ENCODE measurements at places on chromosomes 1 and 21.

DNA sequence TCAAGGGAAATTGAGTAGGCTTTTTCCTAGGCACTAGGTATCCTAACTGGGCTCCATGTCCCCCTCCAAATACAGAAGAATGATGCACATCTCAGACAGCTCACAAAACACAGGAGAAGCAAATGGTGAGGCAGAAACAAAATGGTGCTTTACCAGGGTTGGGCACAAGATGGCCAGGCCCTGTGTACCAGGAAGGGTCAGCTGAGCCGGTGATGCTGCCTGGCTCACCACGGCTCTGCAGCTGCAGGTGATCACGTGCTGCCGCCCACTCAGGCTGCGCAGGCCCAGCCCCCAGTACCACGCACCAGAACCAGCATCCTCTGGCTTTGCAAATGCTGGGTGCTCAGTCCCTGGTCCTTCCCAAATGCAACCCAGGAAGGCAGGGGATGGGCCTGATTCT, 993 bp upstream of the DSCAM start:
- no peak for DNase-seq

- DNase-seq = no peak
Measured at GRCh38 chr21:26153758-26154157, 16.8 kb downstream of the APP start.

DNA sequence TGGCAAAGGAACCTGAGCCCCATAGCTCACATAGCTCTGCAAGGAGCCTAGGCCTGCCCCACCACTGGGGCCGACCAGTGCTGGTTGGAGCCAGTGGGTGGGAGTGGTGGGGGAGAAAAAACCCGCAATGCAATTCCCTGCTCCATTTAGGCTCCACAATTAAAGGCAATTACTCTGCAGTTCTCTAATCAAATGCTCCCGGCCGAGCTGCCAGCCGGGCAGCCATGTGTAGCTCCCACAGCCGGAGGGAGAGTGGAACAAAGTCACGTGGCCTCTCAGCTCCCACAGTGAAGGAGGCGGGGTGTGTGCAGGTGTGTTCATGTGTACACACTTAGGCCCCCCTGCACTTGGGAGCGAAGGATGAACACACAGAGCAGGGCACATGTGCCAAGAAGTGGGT, 81.6 kb downstream of the KIRREL1 start:
- no peak for DNase-seq

- DNase-seq = no peak
Measured at GRCh38 chr1:178266619-178267066, 172.7 kb downstream of the RASAL2 start.

GRCh38 chr21:33836408-33836807, 79.2 kb downstream of the ATP5PO start:
- no peak for DNase-seq

DNA sequence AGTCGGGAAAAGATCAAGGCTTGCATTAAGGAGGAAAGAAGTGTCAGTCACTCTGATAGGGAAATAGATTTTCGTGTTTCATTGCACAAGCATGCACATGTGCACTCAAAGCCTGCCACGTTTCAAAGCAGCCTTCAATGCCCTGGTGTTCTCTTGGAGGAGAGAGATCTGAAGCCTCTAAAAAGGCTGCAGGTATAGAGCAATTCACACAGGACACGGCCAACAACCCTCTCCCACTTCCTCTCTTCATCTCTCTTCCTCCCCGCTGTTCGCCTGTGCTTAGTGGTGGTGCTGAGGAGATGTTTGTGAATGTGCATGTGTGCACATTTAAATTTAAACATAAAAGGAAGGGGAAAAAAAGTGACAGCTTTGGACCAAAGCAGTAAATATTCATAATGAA, 117.7 kb downstream of the NUF2 start:
- DNase-seq = no peak

GRCh38 chr1:208151728-208152598, 92.2 kb downstream of the PLXNA2 start:
- DNase-seq = no peak

DNA sequence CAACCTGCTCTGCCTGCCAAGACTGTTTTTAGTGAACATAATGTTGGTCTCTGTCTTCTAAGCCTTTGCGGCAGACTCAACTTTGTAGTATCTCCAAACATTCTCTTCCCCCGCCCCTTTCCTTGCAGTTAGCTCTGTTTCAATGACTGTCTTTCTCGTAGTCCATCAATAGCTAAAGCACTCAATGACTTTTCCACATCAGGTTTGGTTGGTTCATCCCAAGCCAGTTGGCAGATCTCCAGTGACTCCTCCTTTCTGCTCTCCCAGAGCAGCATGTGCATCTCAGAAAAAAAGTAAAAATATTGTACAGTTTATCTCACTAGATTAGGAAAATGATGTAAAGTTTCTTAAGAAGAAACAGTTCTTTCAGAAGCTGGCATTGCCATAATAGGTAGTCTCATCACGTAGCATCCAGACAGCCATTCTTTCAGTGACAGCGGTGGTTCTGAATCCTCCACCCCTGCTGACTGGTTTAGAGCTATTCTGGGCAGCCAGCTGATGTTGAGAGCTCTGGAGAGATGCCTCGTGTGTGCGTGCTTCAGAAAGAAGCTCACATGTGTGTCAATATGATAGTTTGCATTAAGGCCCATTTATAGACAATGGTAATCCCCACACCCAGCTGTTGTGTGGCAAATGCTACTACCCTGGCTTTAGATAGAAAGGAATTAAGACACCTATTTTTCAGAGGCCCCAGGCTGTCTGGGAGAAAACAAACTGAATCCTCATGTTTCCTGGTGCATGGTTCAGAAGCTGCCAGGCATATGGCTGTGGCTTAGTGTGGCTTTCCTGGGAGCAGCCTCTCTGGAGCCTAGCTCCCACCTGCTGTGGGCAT, 53.2 kb downstream of the CNN3 start:
- no peak for DNase-seq

GRCh38 chr1:56227401-56227800, 352.0 kb downstream of the PLPP3 start:
- DNase-seq = no peak

- no peak for DNase-seq
Measured at GRCh38 chr1:160681066-160681890, 30.3 kb downstream of the CD48 start.

DNA sequence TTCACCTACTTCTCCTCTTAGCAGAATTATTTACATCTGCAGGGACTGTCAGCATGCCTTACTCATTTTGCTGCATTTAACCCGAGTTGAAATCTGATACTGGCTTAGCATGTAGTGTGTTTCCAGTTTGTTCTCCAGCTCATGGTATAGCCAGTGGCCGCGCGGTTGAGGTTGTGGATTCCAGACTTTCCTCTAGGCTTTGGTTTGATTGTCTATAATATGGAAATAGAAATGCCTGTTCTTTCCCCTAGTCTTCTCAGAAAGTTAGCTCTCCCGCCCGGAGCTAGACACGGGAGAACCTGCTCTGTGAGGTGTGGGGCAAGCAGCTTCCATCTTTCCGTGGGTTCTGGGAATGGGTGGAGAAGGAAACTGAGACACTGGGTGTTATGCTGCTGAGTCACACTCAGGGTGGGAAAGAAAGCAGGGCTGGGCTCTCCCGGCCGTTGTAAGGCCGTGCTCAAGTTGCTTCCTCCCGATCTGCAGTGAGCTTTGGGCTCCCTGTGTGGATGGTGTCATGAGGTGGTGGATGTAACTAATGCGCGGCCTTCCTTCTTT, 206.8 kb upstream of the TMEM51 start:
- DNase-seq = no peak

DNA sequence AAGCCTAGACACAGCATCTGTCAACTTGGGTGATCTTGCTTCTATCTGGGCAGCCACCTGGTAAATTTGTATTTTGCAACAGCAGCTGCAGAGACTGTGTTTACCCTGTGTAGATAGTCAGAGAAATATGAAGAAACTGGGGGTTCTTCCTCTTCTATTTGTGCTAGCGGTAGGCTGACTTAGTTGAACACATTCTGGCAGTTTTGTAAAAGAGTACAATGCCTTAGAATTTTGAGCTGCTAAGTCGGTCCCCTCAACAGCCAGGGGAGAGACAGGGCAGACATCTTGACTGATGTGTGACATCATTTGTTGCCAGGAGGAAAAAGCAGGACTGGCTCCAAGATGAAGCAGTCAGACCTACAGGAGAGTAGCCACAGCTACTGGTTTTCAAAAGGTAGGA, 53.7 kb downstream of the KCNJ6 start:
- DNase-seq = no peak

- no peak for DNase-seq
Measured at GRCh38 chr1:70994753-70995268, 52.8 kb downstream of the PTGER3 start.

GRCh38 chr1:2400950-2401649, 9.5 kb downstream of the RER1 start:
- DNase-seq = no peak

GRCh38 chr1:119114786-119115185, 25.7 kb downstream of the WARS2 start:
- no peak for DNase-seq

GRCh38 chr1:30133414-30134055, 589.9 kb downstream of the MATN1 start:
- no peak for DNase-seq

- DNase-seq = no peak
Measured at GRCh38 chr1:203743091-203743571, 21.9 kb upstream of the LAX1 start.

DNA sequence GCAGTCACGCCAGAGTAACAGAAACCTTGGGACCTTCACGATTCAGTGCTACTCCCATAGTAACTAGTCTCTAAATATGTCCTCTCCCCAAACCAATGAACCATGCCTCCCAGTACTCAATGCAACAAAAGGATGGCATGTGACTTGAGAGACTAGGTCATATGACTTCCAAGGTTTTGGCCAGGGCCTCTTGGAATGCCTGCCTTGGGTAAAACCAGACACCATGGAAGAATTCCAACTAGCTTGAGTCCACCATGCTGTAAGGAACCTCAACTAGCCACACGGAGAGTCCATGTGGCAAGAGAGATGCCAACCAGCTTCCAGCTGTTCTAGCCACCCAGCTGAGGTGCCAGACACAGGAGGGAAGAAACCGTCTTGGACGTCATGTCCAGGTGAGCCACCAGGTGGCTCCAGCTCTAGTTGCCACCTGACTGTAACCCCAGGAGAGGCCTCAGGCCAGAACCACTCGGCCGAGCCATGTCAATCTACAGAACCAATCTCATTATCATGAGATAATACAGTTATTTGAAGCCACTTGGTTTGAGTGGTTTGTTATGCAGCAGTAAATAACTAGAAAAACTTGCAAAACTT, 115.0 kb downstream of the SYF2 start:
- no peak for DNase-seq

GRCh38 chr1:89692601-89693521, 59.9 kb downstream of the LRRC8C start:
- no peak for DNase-seq

GRCh38 chr1:113197719-113198330, 124.8 kb downstream of the LRIG2 start:
- DNase-seq = no peak

GRCh38 chr1:3034728-3035562, 13.7 kb downstream of the ACTRT2 start:
- DNase-seq = no peak

- no peak for DNase-seq
Measured at GRCh38 chr21:14673649-14674048, 127.5 kb upstream of the SAMSN1 start.

- DNase-seq = no peak
Measured at GRCh38 chr1:26994020-26994786, 711 bp downstream of the TRNP1 start.

DNA sequence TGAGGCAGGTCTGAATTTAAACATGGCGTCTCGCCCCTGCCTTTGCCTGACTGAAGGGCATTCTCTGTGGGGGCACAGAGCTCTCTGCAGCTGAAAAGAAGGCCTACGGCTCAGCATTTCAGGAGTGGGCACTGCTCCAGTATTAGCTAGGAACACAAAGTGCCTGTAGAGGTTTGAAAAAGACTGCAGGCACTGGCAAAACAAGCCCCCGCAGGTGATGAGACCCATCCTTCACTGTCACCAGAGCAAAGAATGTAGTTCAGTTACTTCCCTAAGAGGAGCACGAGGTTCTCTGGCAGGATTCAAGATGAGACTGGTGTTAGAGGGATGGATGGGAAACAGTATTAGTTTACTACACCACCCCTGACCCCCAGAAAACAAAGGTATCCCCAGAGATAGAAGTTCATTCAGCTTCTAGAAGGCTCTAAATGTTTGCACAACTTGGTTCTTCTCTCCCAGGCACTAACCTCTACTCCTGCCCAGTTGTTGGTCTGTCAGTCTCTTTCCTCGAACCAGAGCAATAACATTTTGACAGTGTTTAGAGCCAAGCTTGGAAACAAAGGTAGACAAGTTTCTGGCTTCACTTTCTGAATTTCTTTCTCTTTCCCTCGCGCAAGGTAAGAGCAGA, 101.9 kb upstream of the KCNE2 start:
- DNase-seq = no peak

GRCh38 chr21:31671931-31672330, 12.4 kb downstream of the SOD1 start:
- DNase-seq = no peak

- no peak for DNase-seq
Measured at GRCh38 chr1:1623181-1623630, 7.9 kb downstream of the MIB2 start.

DNA sequence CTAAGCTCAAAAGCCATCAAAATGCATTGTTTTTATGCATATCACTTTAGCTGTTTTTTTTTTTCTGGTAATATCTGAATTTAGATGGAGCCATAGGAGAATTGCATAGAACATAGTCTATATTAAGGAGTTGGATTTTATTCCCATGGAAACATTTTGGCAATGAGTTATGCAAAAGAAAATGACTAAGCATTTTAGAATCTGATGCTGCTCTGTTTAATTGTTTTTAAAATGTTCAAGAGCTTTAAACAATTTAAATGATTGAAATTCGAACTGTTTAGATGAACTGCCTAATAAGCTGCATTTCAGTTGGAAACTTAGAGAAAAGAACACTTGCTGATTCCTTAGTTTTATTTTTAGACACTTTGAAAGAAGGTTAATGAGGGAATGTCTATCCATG, 1531.5 kb upstream of the B3GALT2 start:
- DNase-seq = no peak

DNA sequence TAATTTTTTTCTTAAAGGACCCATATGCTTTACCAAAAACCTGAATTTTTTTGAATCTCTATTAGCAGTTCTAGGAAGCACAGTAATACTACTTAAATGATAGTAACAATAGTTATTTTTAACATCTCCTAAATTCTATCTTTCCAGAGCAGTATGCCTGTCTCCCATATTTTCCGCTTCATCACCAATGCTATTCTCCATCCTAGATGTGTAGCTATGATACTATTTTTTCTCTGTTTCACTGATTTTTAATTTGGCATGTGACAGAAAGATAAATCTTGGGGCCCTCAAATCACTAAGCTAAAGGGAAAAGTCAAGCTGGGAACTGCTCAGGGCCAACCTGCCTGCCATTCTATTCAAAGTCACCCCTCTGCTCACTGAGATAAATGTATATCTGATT, 102.3 kb upstream of the HMCN1 start:
- DNase-seq = no peak
